ENCODE measurements at places on chromosomes 11 and 22.

GRCh38 chr11:119051440-119052162 lies 5.4 kb downstream of the HYOU1 start:
- DNase-seq = peak; percentile 47

DNA sequence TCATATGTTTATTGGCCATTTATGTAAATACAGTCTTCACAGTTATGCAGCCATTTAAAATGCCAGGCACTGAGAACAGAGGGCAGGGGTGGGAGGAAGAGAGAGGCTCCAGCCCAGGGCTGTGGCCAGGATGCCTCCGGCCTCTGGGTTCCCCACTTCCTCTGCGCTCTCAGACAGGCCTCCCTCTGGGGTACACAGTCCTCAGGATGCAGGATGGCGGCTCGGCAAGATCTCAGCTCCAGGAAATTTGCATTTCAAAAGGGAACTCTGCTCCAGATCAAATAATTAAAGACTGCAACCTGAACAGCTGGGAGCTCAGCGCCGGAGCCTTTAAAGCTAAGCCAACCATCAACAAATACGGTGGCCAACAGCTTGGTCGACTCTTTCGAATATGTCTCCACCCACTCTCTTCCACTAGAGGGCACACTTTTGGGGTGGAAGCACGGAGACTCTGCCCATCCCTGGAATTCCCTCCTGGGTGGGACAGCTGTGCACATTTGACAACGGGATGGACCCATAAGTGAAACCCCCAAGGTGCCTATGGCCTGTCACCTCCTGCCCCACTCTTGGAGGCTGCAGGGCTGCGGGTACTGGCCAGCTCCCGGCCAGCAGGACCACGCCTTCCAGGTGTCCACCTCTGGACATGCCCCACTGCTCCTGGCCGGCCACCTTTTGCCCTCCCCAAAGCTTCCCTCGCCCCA lies 1044.7 kb downstream of the BRD1 start:
- DNase-seq = no peak

DNA sequence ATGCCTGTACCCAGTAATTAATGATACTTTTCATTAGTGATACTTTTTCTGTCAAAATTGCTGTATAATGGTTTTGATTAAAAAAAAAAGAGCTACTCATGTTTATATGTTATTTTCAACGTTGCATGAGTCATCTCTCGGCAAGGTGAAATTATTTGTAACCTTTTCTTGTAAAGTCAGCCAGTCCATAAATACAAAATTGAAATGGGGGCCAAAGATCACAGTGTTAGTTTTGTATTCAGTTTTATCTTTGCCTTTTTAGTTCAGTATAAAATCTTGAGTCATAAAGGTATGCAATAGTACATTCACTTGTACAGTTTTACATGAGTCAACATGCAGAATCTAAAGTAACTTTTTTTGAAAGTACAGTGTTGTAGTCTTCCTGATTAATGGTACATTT lies 4.3 kb downstream of the ARHGEF12 start:
- DNase-seq = no peak

DNA sequence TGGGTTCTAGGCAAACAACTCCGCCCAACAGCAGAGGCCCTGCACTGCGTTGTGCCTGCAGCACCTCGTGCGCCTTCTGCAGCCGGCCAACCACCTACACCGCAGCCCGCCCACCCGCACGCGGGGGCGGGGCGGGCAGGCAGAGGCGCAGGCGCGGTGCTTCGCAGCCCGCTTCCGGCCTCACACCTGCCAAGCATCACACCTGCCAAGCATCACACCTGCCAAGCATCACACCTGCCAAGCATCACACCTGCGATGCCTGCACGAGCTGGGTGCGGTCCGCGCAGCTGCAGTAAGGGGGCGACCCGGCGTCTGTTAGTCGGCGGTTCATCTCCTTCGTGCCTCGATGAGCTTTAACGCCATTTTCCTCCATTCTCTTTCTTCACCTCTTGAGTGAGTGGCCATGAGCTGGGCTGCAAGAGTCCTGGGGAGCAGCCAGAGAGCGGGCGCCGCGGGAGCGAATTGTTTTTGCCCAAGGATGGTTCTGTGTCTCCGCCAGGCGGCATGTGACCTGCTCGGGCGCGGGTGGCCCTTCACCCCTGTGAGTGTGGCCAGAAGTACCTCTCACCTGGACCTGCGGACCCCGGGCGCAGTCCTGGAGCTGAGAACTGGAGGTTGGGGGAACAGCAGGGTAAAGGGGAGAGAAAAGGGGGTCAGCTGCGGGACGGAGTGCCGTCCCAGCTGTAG lies at the start of gene LDHAL6A:
Gene LDHAL6A (plus strand): TSS at position 171 of the 687 bp plus-strand sequence. CDS start 825 bp downstream, outside the sequence.
- no peak for DNase-seq

GRCh38 chr11:134063124-134063495 lies 5.8 kb upstream of the JAM3 start:
- DNase-seq = no peak

DNA sequence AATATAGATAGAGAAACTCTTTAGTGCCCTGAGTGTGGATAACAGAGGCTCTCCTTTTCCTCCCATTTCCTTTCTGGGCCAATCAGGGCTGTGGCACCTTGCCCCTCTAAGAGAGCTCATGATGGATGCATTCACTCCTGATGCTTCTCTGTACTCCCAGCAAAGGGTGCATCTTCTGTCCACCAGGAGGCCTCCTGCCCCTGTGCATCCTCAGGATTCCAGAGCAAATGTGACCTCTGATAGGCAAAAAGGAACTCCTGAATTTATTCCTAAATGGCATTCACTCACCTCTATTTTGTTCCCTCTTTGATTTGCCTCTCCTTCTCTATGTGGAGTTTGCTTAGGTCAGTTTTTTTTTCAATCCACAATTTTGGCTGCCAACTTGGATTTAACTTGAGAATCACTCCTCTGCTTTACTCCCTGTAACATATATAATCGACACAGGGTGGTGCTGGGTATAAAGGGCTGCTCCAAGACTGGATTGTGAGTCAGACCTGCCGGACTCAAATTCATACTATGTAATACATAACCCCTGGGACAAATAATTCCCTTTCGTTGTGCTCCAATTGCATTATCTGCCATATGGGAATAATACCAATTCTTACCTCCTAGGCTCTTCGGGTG lies 1.1 kb upstream of the MRGPRX4 start:
- no peak for DNase-seq

GRCh38 chr11:70954471-70954870 lies 297.9 kb downstream of the SHANK2 start:
- no peak for DNase-seq

DNA sequence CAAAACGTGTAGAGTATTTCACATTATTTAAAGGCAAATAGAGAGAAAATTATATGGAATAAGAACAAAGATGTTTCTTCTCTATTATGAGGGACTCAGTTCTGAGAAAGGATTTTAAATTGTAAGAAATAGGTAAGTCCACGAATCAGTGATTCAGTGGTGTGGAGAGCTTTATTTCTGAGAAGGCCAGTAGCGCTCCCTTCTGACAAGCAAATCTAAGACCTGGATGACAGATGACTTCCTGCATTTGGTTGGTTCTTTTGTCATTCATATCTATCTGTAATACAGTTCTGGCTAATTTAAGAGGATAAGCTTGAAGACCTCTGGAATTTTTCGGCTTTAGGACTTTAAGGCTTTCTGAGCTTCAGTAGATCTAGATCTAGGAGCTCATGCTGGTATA lies 7.0 kb downstream of the CD3E start:
- no peak for DNase-seq

All from activated B cell treated with CpG ODN at 0.5 μM for 24 hours (primary cell).